ENCODE measurements at places on chromosomes 1 and 21.
A peak's percentile ranks its signal among the peaks of the same experiment; 100 is the strongest.

GRCh38 chr1:27646676-27647075 lies 11.7 kb upstream of the FGR start:
- DNase-seq: no peak

GRCh38 chr1:7247791-7248548 lies 462.7 kb downstream of the CAMTA1 start:
- no peak for DNase-seq

DNA sequence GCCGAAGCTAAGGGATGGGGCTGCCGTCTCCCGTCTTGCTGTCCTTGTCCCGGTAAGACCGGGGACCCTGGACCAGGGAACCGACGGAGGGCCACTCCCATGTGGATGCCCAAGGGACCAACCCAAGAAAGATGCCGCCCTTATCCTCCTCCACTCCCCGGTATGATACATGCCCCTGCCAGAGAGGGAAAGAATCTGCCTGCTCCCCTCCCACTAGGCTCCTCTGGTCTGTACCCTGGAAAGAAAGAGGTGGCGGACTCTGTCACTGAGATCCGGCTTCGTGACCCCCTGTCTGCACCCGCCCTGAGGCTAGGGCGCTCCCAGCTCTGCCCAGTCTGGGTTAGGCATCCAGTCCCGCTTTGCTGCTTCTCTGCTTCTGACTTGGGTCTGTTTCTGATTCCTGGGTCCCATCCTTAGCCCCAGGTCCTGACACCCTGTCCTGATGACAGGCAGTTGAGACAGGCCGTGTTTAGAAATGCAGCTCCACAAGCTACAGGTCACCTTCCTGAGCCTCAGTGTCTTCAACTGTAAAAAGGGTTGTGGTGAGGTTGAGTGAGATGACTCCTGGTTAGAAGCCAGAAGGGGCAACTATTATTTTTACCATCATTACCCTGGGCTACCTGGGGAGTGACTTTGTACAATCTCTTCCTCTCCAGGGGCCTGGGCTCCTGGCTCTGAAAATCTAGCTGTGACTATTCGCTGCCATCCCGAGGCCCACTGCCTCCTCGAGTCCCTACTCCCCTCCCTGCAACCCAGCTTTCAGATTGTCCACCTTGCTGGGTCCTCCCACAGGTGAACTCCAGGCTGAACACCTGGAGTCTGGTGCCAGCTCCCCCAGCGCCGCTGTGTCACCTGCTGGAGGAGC lies 3.7 kb downstream of the MATN1 start:
- peak; percentile 49 for DNase-seq

DNA sequence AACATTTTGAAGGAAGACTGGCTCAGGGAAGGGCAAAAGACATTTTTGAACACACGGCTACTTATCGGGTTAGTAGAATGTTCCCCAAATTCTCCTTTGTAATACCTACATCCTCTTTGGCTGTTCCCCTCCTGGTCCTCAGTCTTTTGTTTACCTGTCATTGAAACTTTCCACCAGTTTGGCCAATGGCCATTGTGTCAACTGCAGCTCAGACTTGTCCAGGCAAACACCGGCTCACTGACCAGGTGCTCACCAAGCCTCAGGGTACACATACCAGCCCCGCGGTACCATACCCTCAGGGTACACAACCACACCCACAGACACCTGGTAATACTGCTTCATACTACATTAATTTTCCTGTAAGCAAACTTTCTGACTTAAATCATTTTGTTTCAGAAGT lies 84.8 kb upstream of the ZNF648 start:
- DNase-seq: no peak

GRCh38 chr1:101008229-101008834 lies 17.3 kb downstream of the DPH5 start:
- DNase-seq: no peak

DNA sequence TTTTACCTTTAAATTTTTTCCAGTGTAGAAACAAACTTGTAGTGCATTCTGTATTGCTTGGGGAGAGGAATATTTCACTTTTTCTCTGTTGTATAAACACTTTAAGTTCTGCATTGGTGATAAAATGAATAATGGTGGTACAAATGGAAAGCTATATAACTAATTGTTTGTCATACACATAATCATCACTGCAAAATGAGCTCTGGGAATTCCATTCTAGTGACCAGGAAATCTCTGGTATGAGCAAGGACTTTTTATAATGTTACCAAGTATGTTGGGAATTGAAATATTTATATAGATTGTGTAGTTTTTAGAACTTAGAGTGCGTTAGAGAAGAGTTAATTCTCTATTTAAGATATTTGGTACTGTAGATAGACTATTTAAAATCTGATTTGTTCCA lies 5.0 kb upstream of the FMN2 start:
- peak; percentile 42 for DNase-seq

All from A172 (cell line).